Thoracic aorta (tissue), 2 donors: ENCODE measurements at places on chromosomes 12 and 14. TPM values are rescaled to one million over a fixed set of nuclear protein-coding genes. Genes with fewer than 3 reads are reported as not detected.

DNA sequence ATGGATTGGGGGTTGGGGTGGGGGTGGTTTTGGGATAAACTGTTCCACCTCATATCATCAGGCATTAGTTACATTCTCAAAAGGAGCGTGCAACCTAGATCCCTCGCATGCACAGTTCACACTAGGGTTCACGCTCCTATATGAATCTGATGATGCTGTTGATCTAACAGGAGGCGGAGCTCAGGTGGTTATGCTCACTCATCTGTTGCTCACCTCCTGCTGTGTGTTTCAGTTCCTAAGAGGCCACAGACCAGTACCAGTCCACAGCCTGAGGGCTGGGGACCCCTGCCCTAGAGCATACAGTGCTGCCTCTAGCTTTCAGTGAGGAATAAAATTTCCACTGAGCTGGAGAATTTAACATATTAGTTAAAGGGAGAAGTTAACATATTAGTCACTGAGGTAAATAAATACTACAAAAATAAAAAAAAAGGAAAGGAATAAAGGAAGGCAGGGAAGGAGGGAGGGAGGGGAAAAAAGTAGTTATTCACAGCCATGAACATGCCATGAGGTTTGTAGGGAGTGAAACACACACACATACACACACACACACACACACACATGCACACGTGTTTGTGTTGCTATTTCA lies 612.7 kb upstream of the TBX3 start:
- no peaks in the 10 kb centered on the region for H3K4me1 ChIP-seq
- H3K27me3 ChIP-seq: no peaks in the 10 kb centered on the region
- H3K27ac ChIP-seq: no peak overlapping the region

- H3K27me3 ChIP-seq: no peaks in the 10 kb centered on the region
- H3K4me3 ChIP-seq: no peak overlapping the region
- DNase-seq: no peak
- no peaks in the 10 kb centered on the region for H3K4me1 ChIP-seq
- no peak overlapping the region for H3K27ac ChIP-seq
- H3K36me3 ChIP-seq: no peaks in the 10 kb centered on the region
Measured at GRCh38 chr14:24874514-24875202, 175.3 kb downstream of the STXBP6 start.

- no peaks in the 10 kb centered on the region for H3K36me3 ChIP-seq
- no peaks in the 10 kb centered on the region for H3K27me3 ChIP-seq
- no peaks in the 10 kb centered on the region for H3K4me1 ChIP-seq
Measured at GRCh38 chr14:77864085-77864484, 64.2 kb downstream of the ADCK1 start.

DNA sequence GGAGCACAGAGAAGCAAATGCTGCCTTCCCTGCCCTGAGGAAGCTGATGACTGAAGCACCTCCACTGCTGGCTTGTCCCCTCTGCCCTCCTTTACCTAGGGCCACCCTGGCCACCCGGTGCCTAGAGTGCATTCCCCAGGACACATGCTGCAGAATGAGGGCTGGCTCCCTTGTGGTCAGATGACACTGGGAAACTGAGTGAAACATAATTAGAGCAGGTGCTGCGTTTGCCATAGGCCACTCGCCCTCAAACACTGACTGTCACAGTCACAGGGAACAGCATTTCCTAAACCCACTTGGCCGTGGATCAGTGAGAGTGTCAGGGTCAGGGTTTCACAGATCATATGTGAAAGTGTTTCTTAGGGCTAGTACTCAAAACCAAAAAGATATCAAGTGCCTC lies 16.0 kb downstream of the TCHP start:
- H3K27me3 ChIP-seq: no peaks in the 10 kb centered on the region
- no peaks in the 10 kb centered on the region for H3K4me1 ChIP-seq
- no peak overlapping the region for H3K4me3 ChIP-seq
- peaks cover 53% of the 10 kb centered on the region for H3K36me3 ChIP-seq

DNA sequence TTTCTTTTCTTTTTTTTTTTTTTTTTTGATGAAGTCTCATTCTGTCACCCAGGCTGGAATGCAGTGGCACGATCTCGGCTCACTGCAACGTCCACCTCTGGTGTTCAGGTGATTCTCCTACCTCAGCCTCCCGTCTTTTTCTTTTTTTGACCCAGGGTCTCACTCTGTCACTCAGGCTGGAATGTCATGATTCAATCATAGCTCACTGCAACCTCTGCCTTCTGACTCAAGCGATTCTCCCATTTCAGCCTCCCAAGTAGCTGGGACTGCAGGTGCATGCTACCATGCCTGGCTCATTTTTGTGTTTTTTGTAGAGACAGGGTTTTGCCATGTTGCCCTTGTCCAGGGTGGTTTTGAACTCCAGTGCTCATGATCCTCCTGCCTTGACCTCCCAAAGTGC lies 12.0 kb downstream of the FUT8 start:
- no peak overlapping the region for H3K27ac ChIP-seq
- DNase-seq: no peak
- no peaks in the 10 kb centered on the region for H3K27me3 ChIP-seq

DNA sequence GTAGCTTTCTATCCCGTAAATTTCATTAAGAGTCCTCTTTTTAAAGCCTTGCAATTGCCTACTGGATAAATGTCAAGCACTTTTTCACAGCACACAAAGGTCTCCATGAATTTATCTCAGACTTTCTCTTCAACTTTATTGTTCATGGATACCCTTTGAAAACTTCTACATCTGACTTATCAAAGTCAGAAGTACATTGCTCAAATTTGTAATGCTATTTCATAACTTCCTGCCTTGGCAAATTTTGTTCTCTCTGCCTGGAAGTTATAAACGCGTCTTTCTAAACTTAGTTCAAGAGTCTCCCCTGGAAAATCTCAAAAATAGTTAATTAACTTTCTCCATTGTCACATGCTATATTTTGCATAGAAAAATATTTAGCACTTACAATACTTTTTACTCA lies 55.9 kb upstream of the RERGL start:
- H3K27me3 ChIP-seq: no peaks in the 10 kb centered on the region
- H3K36me3 ChIP-seq: no peaks in the 10 kb centered on the region
- H3K4me3 ChIP-seq: no peak overlapping the region
- no peak overlapping the region for H3K27ac ChIP-seq
- no peak for DNase-seq

Gene LGR5
- total RNA-seq: 7.4 TPM

Gene GPR68
- total RNA-seq: 1.8 TPM

DNA sequence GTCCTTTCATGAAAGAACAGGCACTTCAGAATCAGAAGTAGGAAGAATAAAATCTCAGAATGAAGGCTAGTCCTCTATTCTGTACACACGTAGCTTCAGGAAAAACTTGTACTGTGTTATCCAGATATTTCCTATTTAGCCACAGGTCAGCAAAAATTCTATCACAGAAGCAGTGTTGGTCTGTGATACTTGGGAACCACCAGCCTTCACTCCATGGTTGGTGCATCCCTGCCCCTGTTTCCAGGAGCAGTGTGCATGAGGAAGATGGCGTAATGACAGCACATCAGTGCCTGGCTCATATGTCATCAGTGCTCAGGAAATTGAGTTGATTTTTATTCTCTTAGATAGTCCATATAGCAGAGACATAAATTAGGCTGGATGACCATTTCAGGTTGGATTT lies 87.7 kb downstream of the SAMD4A start:
- H3K4me3 ChIP-seq: no peak overlapping the region
- peaks cover 37% of the 10 kb centered on the region for H3K4me1 ChIP-seq
- no peaks in the 10 kb centered on the region for H3K27me3 ChIP-seq

GRCh38 chr12:38555620-38556591 lies 239.3 kb downstream of the ALG10B start:
- no peak overlapping the region for H3K27ac ChIP-seq
- no peaks in the 10 kb centered on the region for H3K27me3 ChIP-seq
- no peak for DNase-seq
- no peak overlapping the region for H3K4me3 ChIP-seq
- H3K36me3 ChIP-seq: no peaks in the 10 kb centered on the region

- no peaks in the 10 kb centered on the region for H3K27me3 ChIP-seq
- peak; percentile 7 for DNase-seq
- peaks cover 13% of the 10 kb centered on the region for H3K4me1 ChIP-seq
- no peaks in the 10 kb centered on the region for H3K36me3 ChIP-seq
Measured at GRCh38 chr12:40691913-40692764, at the start of gene CNTN1. TSS of gene CNTN1 (plus strand) at chr12:40692439.

Gene SERPINA10
- not detected for total RNA-seq

DNA sequence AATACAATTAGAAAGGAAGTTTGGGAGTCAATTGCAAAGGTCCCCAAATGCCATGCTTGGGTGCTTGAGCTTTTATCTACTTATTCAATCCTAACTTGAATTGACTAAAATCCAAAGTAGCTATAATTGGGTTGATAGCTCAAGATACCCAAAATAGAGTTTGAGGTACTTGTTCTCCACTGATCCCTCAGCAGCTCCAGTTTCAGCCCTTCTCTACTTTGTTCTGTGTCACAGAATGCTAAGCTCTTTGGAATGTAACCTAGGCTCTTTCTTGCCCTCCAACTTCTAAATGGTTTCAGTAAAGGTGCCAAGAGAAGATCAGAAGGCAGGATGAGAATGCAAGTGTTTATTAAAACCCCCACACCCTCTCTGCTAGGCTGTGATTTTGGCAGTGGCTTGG lies 251.4 kb upstream of the CLEC14A start:
- H3K27me3 ChIP-seq: no peaks in the 10 kb centered on the region
- no peaks in the 10 kb centered on the region for H3K4me1 ChIP-seq
- no peak for DNase-seq
- no peaks in the 10 kb centered on the region for H3K36me3 ChIP-seq
- no peak overlapping the region for H3K4me3 ChIP-seq
- H3K27ac ChIP-seq: no peak overlapping the region

Gene CCDC196
- total RNA-seq: not detected

Gene C14orf180
- total RNA-seq: 5.1 TPM

Gene MOK
- 41.0 TPM for total RNA-seq

- H3K4me1 ChIP-seq: peaks cover 7% of the 10 kb centered on the region
- no peaks in the 10 kb centered on the region for H3K36me3 ChIP-seq
- peak; percentile 38 for DNase-seq
- no peak overlapping the region for H3K4me3 ChIP-seq
Measured at GRCh38 chr12:12803186-12803585, 10.0 kb upstream of the DDX47 start.

Gene SLC25A21
- 1.2 TPM for total RNA-seq

GRCh38 chr12:109512608-109513007 lies 35.2 kb downstream of the UBE3B start:
- no peak overlapping the region for H3K27ac ChIP-seq
- peaks cover 65% of the 10 kb centered on the region for H3K36me3 ChIP-seq
- H3K4me1 ChIP-seq: no peaks in the 10 kb centered on the region
- no peaks in the 10 kb centered on the region for H3K27me3 ChIP-seq
- H3K4me3 ChIP-seq: no peak overlapping the region
- DNase-seq: no peak

- no peaks in the 10 kb centered on the region for H3K27me3 ChIP-seq
- no peaks in the 10 kb centered on the region for H3K4me1 ChIP-seq
- no peak for DNase-seq
- no peaks in the 10 kb centered on the region for H3K36me3 ChIP-seq
- H3K4me3 ChIP-seq: no peak overlapping the region
- H3K27ac ChIP-seq: no peak overlapping the region
Measured at GRCh38 chr14:58663494-58664111, 25.8 kb downstream of the DACT1 start.

Gene KCNK13
- 0.14 TPM for total RNA-seq

GRCh38 chr12:5083955-5084849 lies 40.5 kb downstream of the KCNA5 start:
- no peaks in the 10 kb centered on the region for H3K27me3 ChIP-seq
- H3K4me3 ChIP-seq: no peak overlapping the region
- H3K36me3 ChIP-seq: no peaks in the 10 kb centered on the region

GRCh38 chr14:49688701-49689030 lies 652 bp upstream of the POLE2 start:
- no peaks in the 10 kb centered on the region for H3K36me3 ChIP-seq
- peak overlapping the region; percentile 75 for H3K27ac ChIP-seq
- H3K4me1 ChIP-seq: peaks cover 12% of the 10 kb centered on the region
- H3K27me3 ChIP-seq: no peaks in the 10 kb centered on the region
- no peak for DNase-seq

Gene MYH7
- not detected for total RNA-seq

DNA sequence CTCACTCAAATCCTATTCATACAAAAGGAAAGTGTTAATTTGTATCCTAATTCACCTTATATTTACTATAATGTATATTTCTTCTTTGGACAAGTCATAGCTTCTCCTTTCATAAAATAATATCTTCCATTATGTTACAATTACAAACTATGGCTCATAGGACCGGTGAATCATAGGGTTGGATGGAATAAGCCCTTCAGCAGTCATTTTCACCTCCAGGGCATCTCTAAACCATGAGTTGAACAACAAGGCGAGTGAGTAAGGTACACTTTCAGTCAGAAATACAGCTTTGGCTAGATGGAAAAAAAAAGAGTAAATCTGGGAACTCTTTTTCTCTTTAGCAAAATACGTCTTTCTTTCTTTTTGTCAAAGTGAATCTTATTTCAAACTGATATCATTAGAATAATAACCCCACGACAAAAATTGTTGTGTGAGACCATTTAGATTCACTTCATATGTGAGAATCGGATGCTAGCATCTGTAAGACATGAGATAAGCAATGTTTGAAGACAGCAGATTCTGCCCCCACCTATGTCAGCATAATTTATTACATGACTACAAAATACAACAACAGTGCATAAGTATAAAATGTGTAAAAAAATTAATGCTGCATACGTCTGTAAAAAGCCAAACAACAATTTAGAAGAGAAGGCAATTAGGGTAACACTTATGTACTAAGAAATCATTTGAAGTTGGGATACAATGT lies 184.4 kb upstream of the SLC38A2 start:
- no peaks in the 10 kb centered on the region for H3K36me3 ChIP-seq
- DNase-seq: no peak
- H3K4me3 ChIP-seq: no peak overlapping the region
- H3K27ac ChIP-seq: no peak overlapping the region
- H3K27me3 ChIP-seq: no peaks in the 10 kb centered on the region
- peaks cover 33% of the 10 kb centered on the region for H3K4me1 ChIP-seq

DNA sequence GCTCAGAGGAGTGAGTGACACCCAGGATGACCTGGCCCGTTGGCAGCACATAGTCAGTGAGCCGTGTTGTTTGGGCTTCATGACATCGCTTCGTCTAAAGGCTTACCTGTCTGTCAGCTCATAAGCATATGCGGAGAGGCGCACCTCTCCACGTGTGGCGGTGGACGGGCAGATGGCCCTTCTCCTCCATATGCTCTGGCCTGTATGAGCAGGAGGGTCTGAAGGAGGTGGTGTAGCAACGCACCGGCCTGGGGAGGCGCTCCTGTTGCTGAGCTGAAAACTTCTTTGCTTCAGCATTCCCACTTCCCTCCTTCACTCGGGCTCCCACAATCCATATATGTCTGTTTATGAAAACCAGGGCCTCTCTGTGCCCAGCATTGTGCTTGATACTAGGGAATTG lies 186.1 kb downstream of the TSPAN9 start:
- H3K4me3 ChIP-seq: no peak overlapping the region
- DNase-seq: no peak
- H3K27ac ChIP-seq: no peak overlapping the region
- peaks cover 34% of the 10 kb centered on the region for H3K4me1 ChIP-seq
